ENCODE measurements at places on chromosomes 6 and 20.

DNA sequence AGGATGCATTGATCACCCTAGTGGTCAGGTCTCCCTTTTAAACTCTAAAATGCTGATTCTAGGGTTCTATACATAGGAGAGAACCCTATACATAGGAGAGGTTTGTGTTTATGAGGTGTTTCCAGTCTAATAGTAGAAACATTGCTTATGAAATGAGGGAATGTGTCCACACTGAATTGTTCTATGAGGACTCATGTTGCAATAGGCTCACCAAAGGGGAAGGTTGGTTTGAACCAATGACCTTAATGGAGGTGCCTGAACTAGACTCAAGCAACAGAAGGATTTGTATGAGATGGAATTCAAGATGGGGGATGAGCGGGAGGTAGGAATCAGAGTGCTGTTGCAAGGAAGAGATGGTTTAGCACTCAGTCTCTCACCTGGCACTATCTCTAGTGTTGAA lies 33.5 kb upstream of the UBR2 start:
- DNase-seq, result no peak

- DNase-seq, result no peak
Observed at GRCh38 chr6:35669451-35670045, 19.2 kb downstream of the FKBP5 start.

DNA sequence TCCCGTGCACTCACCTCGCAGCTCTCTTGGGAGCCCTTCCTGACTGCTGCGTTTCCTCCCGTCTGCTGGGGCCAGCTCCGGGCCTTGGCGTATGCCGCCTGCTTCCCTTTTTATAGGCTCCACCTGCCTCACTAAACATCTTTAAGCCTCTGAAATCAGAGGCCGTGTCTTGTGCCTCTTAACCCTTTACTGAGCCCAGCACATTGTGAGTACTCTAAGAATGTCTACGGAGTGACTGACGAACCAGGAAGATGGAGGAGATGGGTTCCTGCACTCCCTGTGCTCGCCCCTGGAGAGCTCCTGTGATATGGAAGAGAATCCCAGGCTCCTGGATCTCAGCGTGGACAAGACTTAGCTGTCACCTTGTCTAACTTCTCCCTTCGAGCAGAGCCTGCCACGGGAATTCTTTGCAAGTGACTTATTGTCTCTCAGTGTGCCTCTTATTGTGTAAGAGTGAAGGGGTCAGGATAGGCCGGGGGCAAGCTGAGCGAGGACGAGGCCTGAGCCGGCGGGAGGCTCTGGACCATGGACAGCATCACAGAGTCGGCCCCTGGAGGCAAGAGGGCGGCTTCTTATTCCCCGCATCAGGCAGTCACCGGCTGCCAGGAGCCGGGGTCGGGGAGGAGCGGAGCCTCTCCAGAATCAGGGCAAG lies 70.9 kb upstream of the CCDC167 start:
- no peak for DNase-seq

DNA sequence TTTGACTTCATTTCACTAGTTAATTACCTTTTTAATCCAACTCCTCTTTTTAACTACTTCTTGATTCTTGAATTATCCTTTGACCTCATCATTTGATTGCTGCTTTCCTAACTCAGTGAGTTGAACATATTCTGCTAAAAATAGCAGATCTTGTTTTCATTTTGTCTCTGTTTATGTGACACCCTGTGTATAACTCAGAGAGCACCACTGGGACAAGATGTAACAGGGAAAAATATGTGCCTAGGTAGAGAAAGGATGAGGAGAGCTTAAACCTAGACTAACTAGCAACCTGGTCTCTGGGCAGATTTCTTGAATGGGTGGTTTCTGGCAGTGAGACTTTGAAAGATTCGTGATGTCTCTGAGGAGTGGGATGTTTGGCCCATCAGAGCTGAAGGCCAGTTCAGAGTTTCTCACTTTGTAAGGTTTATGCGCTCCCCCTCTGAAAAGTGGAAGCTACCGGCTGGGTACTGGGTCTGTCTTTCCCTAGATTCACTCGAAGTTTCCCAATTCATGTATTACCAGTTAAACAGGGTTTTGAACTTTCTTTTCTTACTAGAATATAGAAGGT lies 61.8 kb downstream of the TPD52L1 start:
- no peak for DNase-seq

DNA sequence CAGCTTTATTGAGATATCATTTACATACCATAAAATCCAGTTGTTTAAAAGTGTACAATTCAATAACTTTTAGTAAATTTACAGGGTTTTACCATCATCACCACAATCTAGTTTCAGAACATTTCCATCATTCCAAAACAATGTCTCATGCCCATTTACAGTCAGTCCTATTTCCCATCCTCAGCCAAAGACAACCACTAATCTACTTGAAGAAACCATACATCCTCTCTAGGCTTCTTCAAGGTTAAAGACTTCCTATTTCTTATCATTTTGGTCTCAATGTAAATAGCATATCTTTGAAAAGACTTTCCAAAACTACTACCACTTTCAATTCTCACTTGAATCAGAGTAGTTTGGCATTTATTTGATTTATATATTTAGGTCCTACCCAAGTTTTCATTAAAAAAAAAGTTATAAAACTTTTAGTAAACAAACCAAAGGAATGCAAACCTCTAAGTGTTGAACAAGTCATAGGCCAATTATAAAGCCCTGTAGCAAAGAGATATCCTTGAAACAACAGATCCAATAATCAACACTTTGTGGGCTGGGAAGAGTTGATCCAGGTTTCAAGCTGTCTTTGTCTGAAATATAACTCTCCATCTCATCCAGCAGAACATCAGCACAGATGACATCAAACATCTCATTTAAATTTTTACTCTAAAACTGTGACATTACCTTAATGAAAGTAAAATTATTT lies 211.3 kb upstream of the RUNX2 start:
- no peak for DNase-seq

GRCh38 chr6:37936906-37937305 lies 117.4 kb downstream of the ZFAND3 start:
- no peak for DNase-seq

DNA sequence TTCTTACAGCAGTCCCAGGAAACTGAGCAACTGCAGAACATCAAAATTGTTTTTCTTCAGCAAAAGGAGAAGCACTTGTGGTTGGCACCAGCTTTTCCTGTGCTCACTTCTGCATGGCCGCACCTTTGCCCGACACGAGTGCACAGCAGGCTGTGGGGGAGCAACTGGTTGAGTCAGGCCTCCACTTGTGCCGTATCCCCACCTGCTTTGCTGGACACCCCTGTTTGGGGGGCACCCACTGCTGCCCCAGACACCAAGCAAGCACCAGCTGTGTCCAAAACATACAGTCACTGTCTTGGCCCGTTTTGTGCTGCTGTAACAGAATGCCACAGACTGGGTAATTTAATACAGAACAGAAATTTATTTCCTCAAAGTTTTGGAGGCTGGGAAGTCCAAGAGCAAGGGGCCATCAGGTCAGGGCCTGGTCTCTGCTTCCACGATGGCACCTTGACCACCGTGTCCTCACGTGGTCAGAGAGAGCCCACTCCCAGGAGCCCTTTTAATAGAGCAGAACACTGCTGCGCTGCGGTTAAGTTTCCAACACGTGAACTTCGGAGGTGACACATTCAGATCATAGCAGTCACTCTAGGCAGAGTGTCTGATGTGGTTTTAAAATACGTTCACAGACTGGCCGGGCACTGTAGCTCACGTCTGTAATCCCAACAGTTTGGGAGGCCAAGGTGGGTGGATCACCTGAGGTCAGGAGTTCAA lies 8.7 kb upstream of the GMEB2 start:
- DNase-seq, result no peak

DNA sequence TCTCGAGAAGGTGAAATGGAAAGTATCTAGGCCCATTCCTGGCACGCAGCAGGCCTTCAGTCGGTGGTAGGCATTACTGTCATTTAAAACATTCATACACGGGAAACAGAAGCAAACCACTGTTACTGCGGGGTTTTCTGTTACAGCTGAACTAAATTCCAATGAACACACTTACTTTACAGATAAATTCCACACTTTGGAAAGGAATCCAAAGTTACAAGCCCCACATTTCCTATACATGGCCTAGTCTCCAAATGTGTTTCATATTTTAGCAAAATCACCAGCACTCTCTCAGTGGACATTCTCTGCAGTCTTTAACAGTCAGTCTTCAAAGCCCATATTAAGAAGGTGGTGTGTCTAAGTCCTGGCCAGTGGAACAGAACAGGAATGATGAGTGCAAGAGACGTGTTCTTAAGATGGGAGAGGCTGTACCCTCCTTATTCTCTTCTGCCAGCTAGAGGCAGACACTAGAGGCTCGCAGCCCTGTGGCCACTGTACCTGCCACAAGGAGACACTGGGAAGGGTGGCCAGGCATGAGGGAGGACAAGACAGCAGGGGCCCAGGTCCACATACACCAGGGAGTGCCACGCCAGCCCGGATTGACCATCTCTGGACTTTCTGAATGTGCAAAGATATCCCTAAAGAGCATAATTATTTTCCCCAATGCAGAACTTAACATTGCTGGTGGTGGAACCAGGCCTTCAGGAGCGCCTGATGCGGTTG lies 76.4 kb downstream of the CDC5L start:
- DNase-seq, result no peak

GRCh38 chr6:80477591-80477990 lies 371.1 kb downstream of the BCKDHB start:
- DNase-seq, result no peak

GRCh38 chr6:164628302-164628931 lies 681.0 kb downstream of the C6orf118 start:
- no peak for DNase-seq

DNA sequence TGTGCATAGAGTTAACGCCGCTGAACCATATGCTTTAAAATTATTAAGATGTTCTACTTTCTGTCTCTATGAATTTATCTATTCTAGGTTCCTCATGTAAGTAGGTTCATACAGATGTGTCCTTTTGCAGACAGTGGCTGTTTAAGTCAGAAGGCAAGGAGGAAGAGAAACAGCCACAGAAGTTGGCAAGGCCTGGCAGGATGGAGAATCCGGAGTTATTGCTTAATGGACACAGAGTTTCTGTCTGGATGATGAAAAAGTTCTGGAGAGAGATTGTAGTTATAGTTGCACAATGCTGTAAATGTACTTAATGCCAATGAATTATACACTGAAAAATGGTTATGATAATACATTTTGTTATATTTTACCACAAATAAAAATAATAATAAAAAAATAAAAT lies 283.6 kb upstream of the CNR1 start:
- DNase-seq, result no peak

GRCh38 chr6:12262236-12263061 lies 27.7 kb upstream of the EDN1 start:
- DNase-seq, result no peak

- DNase-seq, result peak; percentile 81
Observed at GRCh38 chr6:129370268-129370916, 339.6 kb downstream of the ARHGAP18 start.

DNA sequence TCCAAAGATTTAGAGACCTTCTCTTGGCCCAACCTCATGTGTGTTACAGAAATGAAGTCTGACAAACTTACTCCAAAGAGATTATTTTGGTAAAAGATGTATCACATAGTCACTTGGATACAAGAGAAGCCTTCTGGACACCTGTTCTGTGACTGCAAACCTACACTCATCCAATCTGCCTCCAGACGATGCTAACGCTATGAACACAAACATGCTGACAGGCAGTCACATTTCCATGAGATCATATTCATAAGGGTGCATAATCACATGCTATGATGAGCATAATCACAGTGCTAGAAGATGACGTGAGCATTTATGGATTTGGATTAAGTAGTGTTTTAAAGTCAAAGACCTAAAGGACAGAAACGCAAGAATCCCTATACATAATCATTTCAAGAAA lies 340.2 kb downstream of the HACE1 start:
- no peak for DNase-seq

DNA sequence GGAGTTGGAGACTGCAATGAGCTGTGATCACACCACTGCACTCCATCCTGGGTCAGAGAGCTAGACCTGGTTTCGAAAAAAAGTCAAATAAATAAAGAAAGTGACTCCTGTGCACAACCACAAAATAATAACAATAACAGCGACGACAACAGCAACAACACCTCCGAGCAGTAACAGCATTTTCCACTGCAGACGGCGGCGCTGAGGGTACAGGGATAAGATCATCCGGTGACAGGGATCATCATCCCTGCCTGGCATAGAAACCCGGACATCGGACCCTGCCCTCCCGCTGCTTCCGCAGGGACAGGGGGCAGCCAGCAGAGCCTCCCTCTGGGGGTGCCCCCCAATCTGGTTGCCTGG lies 11.5 kb downstream of the SRXN1 start:
- peak; percentile 56 for DNase-seq

DNA sequence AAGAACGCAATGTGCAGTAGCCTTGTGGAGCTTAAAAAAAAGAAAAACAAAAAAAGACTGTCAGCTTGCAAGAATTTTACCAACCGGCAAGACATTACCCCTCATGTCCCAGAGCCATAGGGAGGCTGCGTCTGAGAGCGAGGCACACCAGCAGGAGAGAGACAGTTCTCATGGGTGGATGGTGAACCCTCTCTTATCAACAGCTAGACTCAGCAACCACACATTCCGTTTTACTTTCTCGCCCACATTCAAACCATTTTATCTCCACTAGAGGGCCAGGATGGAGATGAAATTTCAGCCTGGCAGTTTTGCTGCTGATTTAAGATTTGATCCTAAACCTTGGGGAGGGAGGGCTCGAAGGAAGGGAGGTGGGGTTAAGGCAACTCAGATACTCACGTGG lies 247.0 kb downstream of the ATXN1 start:
- DNase-seq, result peak; percentile 10
